Stimulated activated CD8-positive, alpha-beta memory T cell treated with anti-CD3 and anti-CD28 coated beads, Interleukin-4, amount 100 ng/mL, for 1 hour (primary cell): ENCODE measurements at places on chromosomes 7 and 10.

GRCh38 chr10:33966946-33967345 lies 632.5 kb upstream of the NRP1 start:
- DNase-seq: no peak

DNA sequence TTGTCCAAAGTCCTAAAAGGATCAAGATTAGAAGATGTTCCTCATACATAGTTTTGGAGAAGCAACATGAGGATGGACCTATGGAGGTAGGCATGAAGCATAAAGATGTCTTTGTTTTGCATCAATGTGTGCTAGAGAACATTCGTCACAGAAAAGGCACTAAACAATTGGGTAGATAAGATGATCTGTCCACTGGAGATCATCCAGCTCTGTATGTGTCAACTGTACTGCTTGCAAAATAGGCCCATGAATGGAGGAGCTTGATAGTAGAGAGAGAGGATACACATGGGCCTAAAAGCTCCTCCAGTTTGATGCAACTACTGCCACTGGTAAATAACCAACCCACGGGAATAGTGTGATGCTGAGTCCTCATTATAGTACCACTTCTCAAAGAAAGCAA lies 286.4 kb upstream of the HGF start:
- DNase-seq: no peak

DNA sequence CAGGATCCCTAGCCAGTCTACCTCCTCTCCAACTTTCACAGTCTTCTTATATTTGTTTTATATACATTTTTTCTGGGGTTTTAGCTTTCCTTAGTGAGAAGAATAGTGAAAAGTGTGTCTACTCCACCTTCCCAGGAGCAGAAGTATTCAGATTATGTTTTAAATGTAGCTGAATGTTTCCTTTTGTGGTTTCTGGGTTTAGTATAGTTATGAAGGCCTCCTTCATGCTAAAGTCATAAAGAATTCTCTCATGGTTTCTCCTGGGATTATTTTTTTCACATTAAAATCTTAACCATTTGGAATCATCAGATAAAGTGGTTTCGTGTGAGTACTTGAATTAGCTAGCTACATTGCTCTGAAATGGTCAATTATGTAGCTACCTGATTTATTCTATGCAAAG lies 50.9 kb downstream of the ANKMY2 start:
- no peak for DNase-seq

- DNase-seq: no peak
Observed at GRCh38 chr7:92841192-92841591, 4.8 kb upstream of the CDK6 start.
